ENCODE measurements at places on chromosomes 7 and 10.

- no peak for DNase-seq
Measured at GRCh38 chr10:24791084-24791726, 67.5 kb upstream of the ARHGAP21 start.

DNA sequence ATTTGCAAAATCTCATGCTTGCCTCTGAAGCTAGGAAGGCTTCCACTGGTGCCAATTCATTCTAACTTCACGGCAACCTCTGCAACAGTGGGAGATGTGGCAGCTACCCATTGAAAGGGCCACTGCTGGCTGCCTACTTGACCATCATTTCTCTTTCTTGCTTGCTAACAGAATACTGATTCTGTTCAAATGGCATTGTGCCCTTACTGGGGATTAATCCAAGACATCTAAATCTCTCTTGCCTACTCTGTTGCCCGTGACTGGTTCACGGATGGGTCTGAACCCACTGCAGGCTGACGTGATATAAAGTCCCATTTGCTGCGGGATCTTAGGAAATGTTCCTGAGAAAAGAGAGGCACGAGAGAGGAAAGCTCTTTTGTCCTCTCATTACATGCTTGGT is 51.3 kb upstream of the GSDME start:
- DNase-seq, result no peak

- no peak for DNase-seq
Measured at GRCh38 chr7:27946351-27946750, 206.4 kb downstream of the TAX1BP1 start.

DNA sequence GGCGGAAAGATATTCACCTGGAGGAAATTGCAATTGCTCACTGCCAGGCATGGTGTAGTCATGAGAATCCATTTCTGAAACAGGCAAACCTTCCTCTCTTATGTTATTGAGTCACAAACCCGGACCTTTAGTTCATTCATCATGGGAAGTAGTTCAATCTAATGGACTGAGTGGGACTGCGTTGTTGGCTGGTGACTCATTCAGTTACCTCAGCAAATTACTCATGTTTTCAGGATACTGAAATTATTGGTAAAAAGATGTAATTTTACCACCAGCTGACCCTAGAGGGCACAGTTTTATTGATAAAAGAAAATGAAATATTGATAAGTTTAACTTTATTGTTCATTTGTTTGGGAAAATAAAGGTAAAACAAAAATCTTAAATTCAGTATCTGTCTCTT is 1194.4 kb upstream of the SORCS1 start:
- DNase-seq, result no peak

DNA sequence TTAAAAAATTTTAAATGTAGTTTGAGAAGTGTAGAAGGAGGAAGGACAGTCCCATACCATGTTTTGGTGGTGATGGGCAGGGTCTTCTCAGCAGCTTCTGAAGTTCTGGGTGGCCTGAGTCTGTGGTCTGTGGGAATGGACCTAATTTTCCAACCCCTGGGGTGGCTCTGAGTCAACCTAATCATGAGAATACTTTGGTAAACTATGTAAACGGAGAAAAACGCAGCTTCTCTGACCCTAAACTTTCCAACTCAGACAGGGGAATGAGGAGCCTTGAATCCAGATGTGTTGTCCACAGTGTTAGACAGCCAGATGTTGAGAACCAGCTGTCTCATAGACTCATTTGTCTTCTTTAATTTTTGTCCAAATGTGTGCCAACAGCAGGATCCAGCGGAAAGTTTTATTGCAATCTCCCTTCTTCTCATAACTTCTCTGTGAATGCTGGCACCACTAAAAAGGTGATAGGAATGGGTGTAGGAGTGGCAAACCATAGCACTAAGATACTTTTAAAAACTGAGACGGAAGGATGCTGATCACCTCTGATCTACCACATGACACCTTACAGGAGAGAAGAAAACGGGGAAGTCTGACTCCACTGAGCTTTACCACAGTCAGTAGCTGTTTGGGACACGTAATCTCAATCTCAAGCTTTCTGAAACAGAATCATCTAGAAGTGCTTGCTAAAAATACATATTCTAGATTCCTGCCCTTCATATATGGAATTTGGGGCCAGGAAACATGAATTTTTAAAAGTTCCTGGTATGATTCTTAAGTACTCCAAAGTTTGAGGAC is 90.5 kb upstream of the PHYHIPL start:
- no peak for DNase-seq

DNA sequence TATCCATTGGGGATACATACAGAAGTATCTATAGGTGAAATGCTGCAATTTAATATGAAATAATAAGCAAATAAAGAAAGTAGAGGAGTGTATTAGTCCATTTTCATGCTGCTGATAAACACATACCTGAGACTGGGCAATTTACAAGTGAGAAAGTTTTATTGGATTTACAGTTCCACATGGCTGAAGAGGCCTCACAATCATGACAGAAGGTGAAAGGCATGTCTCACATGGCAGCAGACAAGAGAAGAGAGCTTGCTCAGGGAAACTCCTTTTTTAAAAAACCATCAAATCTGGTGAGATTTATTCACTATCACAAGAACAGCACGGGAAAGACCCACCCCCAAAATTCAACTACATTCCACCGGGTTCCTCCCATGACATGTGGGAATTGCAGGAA is 82.8 kb upstream of the TRIM24 start:
- no peak for DNase-seq

DNA sequence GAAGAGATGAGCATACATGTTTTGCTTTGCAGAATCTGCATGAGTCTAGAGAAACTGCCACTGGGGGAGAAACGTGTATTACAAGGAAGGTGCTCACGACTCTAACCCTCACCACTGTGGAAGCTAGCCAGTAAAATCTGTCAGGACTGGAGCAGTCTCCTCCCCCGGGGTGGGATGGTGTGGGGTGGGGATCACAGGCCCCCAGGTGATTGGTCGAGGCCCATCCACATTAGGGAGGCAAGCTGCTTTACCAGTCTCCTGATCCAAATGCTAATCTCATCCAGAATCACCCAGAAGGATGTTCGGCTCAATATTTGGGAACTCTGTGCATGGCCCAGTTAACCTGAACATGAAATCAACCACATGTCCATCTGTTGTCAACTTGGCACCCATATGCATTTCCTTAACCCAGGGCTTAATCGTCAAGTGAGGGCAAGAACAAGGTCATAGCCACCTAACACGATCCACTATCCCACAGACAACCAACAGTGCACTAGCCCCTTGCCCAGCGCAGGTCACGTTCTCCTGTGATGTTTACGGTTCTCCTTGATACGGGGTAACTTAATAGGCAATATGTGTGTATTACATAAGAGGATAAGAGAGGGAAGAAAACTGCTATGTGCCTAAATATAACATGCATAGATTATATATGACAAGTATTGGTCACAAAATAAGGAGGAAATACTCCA is 40.8 kb downstream of the DNAJB6 start:
- no peak for DNase-seq

GRCh38 chr10:126638542-126638941 is 32.0 kb downstream of the C10orf90 start:
- DNase-seq, result no peak

DNA sequence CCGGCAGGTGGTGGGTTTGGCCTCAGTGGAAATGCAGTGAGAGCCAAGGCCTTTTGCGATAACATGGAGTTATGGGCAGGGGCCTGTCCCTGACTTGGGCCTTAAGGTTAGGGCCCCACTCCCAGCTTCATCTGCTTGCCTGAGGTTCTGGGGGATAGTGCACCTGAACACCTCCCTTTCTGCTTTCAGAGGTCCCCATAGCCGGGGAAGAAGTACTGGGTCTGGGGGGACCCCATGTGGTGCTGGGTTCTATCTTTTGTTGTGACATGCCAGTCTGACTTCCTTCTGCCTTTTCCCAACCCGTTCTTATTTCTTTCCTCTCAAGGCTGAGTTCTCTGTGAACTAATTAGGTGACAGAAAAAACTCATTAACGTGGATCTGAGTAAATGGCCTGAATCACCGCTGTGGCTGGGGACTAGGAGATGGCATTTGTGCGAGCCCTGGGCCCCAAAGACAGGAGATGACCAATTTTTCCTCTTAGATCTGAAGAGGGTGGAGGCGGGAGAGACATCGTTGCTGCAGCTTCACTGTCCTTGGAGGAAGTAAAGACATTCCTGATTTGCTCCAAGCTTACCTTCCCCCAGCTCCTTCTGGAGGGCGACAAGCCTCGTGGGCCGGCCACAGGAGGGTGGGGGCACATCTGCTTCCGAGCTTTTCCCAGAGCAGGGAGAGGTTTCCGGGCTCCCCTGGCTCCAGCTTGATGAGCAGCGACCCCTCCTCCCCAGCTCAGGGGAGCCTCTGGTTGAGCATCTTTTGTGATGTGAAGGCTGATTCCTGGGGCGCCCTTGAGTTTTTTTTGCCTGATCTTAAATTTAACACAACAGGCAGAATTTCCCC is 2.0 kb downstream of the AGAP3 start:
- DNase-seq, result no peak

DNA sequence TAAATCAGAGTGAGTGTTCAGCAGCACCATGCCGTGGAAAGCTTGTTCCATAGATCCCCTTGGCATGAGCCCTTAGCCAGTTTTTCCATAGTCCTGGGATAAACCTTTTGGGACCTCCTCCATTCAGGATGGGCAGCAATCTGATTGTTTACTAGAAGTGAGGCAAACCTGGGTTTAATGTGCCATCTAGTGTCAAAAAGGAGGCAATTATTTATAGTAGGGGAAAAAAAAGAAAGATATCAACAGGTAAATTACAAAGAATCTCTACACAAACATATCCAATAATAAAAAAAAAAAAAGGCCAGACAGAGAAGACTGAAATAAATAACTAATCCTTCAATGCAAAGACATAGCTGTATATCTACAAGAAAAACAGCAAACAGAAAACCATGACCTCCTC is 229.0 kb upstream of the STK17A start:
- DNase-seq, result no peak

GRCh38 chr7:78141522-78142281 is 343.1 kb downstream of the PHTF2 start:
- no peak for DNase-seq
